ENCODE measurements at places on chromosomes 4 and X.

- DNase-seq: peak; percentile 9
Observed at GRCh38 chr4:44446801-44447562, 1.6 kb downstream of the KCTD8 start.

DNA sequence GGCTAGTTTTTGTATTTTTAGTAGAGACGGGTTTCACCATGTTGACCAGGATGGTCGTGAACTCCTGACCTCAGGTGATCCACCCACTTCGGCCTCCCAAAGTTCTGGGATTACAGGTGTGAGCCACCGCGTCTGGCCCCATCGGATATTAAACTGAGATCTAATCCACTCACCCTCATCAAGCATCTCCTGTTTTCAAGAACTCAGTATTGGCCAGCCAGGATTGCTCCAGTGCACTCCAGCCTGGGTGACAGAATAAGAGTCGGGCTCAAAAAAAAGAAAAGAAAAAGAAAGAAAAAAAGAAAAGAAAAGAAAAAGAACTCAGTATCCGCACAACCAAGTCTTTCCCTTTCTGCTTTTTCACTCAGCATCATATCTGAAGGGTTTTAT is 167.6 kb downstream of the OR13H1 start:
- DNase-seq: no peak

GRCh38 chr4:931194-931959 is 739 bp downstream of the GAK start:
- DNase-seq: no peak

DNA sequence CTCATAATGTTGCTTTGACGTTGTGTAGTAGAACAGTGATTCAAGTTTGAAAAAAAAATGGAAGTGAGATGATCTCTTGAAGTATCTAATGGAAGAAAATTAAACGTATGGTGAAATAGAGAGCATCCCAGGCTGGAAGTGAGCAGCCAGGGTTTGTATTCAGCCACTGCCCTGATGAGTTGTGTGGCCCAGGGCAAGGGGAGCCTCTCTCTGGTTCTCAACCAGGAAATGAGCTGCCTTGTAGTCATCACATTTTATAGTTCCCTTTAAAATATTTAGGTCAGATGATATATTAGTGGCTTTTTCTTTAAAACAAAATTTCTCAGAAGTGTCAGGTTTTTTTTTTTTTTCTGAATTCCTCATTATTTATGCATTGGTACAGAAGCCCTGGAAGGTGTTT is 150.3 kb downstream of the GPAT3 start:
- no peak for DNase-seq

DNA sequence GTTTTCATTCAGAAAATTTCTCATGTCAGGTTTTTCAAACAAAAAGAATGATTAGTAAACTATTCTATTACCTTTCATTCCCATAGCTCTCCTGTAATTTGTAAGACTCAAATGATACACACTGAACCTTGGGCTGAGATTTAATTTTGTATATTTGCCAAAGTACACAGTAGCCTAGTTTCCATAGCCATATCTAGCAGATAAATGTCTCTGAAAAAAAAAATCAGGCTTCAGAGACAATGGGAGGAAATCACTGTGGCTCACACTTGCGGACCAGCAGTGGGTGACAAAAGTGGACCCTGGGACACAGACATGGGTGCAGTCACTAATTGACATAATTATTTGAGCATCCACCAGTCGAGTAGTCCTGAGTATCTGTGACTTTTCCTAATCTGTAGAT is 46.6 kb downstream of the MAOA start:
- DNase-seq: no peak

DNA sequence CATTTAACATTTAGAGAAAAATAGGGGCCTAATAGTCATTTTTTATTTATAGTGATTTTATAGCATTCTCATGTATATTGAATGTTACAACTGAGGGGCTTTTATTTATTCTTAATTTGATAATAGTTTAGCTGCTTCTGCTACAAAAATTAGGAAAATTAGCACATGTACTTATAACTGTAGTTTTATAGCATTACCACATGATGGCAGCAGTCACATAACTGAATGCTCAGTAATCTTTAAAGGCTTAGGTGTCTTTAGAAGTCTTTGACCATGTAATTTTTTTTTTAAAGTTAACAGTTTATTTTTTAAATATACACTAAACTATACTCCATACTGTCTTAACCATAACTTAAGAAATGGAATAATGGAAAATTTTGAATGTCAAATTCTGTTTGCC is 136.6 kb downstream of the STAG2 start:
- no peak for DNase-seq

- no peak for DNase-seq
Observed at GRCh38 chr4:121228848-121229247, 64.7 kb upstream of the TNIP3 start.

DNA sequence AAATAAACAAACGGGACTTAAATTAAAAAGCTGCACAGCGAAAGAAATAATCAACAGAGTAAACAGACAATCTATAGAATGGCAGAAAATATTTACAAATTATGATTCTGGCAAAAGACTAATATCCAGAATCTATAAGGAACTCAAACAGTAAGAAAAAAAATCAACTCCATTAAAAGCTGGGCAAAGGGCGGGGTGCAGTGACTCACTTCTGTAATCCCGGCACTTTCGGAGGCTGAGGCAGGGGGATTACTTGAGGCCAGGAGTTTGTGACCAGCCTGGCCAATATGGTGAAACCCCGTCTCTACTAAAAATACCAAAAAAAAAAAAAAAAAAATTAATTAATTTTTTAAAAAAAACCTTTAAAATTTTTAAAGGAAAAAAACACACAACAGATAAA is 109.0 kb downstream of the ATP11C start:
- no peak for DNase-seq
